Stimulated activated CD4-positive, alpha-beta T cell treated with anti-CD3 and anti-CD28 coated beads, Interleukin-1b, Interleukin-23, amount 100 ng/mL, for 1 hour (primary cell): ENCODE measurements at places on chromosomes 5 and 9.

DNA sequence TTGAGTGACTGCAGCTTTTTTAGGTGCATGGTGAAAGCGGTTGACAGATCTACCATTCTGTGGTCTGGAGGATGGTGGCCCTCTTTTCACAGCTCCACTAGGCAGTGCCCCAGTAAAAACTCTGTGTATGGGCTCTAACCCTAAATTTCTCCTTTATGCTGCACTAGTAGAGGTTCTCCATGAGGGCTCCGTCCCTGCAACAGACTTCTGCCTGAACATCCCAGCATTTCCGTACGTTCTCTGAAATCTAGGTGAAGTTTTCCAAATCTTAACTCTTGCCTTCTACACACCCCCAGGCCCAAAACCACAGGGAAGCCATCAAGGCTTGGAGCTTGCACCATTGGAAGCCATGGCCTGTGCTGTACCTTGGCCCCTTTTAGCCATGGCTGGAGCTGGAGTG, 1898.1 kb upstream of the NUDT12 start:
- no peak for DNase-seq

DNA sequence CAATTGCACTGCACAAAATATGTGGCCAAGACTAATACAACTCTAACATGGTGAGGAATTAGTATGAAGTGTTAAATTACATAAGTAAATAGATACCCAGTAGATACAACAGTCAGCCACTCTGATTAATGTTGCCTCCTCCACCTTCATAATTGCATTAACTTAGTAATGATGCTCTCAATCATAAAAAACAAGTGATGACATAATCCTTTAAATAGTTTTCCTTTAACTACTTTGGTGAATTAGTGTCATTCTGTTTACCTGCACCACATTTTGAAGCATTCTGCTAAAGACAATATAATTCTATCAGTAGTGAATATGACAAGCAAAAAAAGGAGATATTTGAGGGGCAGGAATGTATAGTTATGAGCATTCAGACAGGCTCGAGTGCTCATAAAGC, 265.9 kb upstream of the SLC24A2 start:
- no peak for DNase-seq

GRCh38 chr9:80134487-80134886, 562.7 kb downstream of the TLE4 start:
- DNase-seq: no peak

- DNase-seq: no peak
Measured at GRCh38 chr9:13487936-13488335, 208.4 kb upstream of the MPDZ start.

GRCh38 chr5:155189476-155189875, 175.9 kb downstream of the KIF4B start:
- no peak for DNase-seq

GRCh38 chr5:104178829-104179456, 616.4 kb upstream of the NUDT12 start:
- DNase-seq: no peak

DNA sequence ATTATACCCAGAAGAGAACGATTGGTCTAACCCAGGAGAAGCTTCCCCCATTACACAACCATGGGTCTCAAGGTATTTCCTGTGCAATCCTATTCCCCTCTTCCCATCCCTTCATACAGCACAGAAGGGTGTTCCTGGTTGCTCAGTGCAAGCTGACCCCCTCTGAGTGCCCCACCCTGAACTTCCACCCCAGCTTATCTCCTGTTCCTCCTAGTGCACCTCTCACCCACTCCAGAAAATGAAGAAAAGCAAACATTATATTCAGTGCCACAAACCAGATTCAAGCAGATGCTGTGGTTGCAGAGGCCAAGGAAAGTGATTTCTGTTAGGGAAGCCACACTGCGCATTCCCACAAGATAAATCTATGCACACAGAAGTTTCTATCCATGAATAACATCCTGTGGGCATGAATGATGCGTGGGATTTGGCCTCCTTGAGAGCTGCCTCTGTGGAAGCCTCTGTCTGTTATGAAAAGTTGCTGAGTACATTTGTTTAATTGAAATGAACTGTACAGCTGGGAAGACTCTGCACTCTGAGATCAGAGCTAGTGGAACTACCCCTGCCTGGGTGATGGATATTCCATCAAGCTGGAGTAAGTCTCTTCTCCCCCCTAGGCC, 2.2 kb upstream of the OR2S2 start:
- no peak for DNase-seq

- no peak for DNase-seq
Measured at GRCh38 chr9:12681620-12682019, 11.6 kb upstream of the TYRP1 start.

DNA sequence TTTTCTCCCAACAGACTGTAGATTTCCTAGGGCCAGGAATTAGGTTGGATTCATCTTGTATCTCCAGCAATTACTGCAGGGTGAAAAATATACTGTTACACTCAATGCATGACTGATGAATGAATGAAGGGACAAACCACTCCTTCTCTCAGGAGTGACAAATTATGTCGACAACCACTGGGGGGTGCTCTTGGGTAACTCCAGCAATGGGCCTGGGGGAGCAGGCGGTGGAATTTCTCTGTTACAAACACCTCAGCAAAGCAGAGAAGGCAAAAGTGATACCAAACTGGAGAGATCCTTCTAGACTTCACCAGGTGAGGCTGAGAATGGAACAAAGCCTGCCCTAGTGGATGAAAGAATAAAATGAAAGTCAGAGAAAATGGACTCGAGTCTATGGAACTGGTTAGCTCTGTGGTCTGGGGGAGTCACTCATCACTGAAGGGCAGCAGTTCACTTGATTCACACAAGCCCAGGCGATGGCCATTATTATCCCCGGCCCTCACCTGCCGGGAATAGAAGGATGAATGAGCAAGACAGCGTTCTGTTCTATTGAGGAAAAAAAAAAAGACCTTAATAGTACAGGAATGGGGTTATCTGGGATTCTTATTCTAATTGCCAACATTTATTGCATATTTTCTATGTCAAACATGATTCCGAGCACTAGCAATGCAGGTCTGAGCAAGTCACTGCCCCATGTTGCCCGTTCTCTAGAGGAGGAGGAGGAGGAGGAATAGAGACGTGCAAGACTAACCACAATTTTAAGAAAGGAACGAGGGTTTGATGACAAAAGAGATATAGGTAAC, 341.1 kb downstream of the ASTN2 start:
- DNase-seq: no peak

DNA sequence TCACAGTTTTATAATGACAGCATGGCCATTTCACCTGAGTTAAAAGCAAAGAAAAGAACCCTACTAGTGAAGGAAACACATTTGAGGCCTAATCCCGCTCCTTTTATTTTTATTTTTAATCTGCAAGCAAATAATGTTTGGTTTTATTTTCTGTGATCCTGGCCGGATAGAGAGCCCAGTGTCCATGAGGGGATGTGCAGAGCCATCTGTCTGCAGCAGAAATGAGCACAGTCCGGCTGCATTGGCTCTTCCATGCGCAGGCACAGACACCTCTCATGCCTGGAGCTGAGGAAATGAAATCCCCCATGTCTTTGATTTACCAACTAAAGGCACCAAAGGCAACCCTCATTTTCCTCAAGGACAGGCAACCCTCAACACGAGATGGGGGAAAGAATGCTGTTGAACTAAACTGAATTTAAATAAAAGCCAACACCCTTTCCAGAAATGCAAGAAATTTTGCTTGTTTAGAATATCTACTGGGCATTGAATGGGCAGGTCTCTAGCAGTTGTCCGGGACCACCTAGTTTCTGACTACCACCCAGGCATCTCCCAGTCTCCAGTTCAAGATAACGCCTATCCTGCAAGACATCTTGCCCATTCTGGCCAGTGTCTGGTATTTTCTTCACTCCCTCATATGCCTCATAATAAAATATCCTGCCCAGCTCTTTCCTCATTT, 47.9 kb upstream of the SEMA6A start:
- DNase-seq: no peak

- DNase-seq: no peak
Measured at GRCh38 chr9:79195879-79196278, 375.9 kb upstream of the TLE4 start.

DNA sequence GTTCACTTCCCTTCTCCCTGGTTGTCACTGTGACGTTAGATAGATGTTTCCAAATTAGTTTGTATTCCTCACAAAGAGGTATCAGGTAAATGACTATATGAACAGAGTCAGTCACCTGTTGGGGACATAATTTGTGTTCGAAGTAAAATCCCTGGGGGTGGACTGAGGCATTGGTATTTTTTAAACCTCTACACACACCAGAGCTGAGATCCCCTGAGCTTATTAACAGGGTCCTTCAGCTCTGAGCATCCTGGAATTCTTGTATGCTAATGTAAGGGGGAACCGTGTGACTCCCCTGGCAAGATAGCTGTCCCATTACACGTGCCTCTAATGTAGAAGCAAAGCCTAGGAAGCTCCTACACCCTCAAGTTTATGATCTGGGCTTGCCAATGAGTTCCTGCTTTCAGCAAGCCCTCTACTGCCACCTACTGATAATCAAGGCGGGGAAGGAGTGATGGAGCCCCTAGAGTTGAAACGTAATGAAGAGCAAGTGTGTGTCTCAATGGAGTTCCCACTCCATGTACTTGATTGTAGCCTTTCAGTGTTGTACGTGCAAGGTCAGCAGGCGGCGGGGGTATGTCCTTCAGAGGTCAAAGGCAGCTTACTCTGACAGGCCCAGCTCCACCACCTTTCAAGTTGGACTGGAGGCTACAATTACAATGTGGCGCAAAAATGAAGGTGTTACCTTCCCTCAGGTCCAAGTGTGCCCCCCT, 14.4 kb downstream of the PRKACG start:
- DNase-seq: peak; percentile 36

- DNase-seq: no peak
Measured at GRCh38 chr9:137647096-137647714, 28.4 kb downstream of the EHMT1 start.

GRCh38 chr5:157800137-157800536, 56.6 kb downstream of the LSM11 start:
- DNase-seq: no peak

DNA sequence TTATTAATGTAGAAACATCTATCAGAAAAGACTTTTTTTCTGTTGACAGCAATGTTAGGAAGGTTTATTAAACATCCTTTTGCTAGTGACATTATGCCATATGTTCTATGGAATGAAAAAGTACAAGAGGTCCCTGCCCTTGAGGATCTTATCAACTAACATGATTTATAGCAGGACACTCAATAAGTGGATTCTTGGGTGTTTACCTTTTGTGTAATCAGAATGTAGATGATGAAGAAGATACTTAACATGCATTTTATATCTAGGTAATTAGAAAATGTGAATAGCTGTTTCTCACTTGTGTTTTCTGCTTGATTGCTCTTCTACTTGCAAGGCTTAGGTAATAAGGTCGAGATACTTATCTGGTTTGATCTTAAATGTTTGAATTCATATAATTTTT, 4.9 kb downstream of the HMGCR start:
- no peak for DNase-seq

- DNase-seq: no peak
Measured at GRCh38 chr5:53170746-53171349, 61.3 kb upstream of the MOCS2 start.

GRCh38 chr5:125868036-125868435, 555.2 kb upstream of the GRAMD2B start:
- no peak for DNase-seq

- no peak for DNase-seq
Measured at GRCh38 chr9:13027879-13028278, 251.6 kb downstream of the MPDZ start.

DNA sequence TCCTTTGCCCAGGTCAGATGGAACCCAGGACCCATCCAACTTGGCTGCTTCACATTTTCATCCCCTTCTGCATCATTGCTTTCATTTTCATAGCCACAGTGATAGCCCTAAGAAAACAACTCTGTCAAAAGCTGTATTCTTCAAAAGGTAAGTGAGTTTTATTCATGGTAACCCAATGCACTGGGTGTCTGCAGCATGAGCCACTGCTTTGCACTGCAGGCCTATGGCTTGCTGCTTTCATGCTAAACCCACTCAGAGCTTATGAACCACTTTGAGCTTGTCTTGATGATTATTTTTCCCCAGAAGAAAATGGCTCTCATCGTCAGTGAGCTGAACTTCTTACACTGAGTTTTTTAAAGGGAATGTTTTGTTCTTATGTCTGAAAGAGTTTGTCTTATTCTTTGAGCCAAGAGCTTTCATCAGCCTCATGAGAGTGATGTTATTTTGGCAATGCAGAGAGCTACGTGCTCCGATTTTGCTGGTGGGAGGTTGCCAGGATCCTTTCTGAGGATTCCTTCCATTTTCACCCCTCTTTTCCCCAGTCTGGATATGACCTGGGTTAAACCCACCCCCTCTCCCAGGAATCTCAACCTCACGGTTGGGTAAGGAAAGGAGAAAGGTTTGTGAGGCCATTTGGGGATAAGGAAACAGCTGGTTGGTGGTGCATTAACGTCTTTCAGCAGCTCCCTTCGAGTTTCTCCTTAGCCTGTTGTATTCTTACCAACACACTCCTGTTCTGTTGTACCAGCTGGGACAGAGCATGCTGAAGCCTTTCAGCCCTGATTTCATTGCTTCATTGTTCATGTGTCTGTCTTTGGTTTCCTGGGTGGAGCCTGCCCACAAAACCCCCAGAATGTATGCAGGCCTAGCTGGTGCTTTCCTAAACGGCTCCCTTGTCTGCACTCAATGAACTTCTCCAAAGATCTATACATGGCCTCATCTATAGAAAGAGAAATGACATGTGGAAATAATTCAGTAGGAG, 47.6 kb downstream of the PDCD1LG2 start:
- peak; percentile 19 for DNase-seq

- DNase-seq: no peak
Measured at GRCh38 chr9:105864248-105864898, 170.0 kb downstream of the TMEM38B start.

GRCh38 chr5:124707520-124707919, 38.9 kb downstream of the ZNF608 start:
- DNase-seq: no peak

- DNase-seq: no peak
Measured at GRCh38 chr5:76716456-76717157, 681 bp downstream of the F2R start.

DNA sequence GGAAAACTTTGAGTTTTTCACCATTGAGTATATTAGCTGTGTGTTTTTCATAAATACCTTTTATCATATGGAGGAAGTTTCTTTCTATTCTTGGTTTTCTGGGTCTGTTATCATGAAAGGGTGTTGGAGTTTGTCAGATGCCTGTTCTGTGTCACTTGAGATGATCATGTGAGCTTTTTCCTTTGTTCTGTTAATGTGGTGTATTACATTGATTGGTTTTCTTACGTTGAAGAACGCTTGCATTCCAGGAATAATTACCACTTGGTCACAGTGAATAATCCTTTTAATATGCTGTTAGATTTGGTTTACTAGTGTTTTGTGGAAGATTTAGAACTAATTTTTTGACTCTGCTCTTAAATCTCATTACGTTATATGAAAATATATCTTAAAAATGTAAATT, 7.8 kb downstream of the PLEKHG4B start:
- no peak for DNase-seq

DNA sequence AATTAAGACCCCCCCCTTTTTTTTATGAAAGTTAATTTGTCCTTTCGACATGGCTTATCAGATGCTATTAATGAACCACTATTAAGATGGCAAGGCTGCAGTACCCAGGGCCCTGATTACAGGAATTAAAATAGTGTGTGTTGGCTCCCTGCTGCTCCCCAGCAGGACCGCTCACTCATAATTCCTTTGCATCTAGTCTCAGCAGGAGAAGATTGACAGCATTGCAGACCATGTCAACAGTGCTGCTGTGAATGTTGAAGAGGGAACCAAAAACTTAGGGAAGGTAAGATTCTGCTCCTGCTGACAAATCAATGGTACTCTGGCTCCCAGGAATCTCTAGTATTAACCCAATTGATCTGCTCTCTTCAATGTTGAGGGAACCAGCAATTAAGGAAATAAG, 61.0 kb downstream of the STX17 start:
- DNase-seq: no peak

GRCh38 chr9:131179561-131180219, 54.3 kb downstream of the NUP214 start:
- no peak for DNase-seq
